ENCODE measurements at places on chromosomes 7 and 10.

GRCh38 chr7:1536743-1537534, 6.4 kb downstream of the MAFK start:
- peak; percentile 99 for DNase-seq

GRCh38 chr7:42910306-42910705, 1.6 kb downstream of the C7orf25 start:
- peak; percentile 58 for DNase-seq

DNA sequence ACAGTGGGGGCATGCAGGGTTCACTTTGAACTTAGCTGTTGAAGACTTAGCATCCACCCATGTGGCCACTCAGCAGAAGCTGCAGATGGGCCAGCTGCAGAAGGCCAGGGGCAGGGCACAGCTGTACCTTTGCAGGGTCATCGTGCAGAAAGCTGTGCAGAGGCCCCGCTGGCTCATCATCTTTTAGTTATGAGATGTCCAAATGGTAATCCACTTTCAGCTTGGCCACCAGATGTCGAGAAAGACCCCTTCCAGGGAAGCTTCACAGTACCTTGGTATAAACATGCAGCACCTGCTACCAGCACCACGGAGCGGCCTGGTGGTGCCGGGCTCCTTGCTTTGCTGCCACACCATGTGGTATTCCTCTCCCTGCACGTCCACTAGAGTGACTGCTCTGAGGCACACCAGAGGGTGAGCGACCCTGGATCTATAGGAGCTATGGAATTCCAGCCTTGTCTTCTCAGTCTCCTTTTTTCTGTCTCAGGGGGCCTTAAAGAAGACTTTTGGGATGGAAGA, 74.2 kb upstream of the LAMB4 start:
- no peak for DNase-seq

- DNase-seq: no peak
Observed at GRCh38 chr7:102842284-102842683, 70.5 kb upstream of the LRRC17 start.

DNA sequence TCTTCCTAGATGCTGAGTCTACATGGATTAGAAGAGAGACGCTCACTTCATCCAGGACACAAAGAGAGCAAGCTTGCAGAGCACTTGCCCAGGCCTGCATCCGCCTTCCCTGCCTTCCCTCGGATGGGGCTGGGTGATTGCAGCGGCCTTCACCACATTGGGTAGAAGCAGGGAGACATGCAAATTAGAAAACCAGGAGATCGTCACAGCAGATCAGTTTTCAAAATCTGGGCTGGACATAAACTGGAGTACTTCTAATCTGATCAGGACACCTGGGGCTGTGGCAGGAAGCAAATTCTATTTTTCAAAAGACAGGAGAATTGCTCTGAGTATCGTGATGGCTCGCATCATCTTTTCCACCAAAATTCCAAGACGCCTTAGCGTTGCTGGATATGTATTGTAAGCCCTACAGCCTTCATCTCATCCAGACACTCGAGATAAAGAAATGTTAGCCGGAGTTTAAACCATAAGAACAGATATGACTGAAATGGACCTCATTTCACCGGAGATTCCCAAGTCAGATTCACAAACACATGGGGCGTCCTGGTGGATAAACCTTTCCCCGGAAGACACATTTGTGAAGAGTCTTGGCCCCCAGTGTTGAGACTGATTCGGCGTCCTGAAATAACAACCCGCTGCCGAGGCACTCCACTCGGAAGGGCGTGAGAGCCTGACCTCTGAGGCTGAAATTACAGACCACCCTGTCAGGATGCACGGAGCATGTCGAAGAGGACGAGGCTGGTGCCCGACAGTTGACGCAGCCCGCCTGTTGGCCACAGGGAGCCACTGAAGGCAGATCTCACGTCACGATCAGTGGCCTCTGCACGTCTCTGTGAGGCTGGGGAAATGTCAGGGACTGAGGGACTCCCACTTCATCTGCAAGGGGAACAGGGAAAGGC, 91.2 kb upstream of the PARD3 start:
- no peak for DNase-seq

DNA sequence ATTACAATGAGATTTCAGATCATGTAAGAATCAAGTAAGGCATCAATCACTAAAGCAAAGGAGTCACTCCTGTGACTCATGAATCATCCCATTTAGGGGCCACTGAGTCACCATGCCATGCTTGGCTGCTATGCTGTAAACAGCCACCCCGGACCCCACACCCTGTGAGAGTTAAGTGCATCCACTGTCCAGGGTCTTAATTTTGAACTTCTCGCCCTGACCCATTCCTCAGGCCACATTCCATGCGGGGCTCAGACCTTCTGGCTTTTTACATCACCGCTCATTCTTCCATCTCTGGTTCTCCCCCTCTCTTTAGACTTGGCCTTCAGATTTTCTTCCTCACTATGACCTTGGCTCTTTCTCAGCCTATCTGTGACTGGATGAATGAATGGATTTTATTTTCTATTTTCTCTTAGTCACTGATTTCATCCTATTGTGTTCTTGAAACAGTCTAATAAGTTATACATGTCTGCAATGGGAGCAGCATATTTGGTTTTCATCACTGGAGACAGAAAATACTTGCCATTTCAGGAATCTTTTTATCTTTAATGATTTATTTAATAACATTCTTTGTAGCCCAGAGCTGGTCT, 239.6 kb downstream of the SKIDA1 start:
- peak; percentile 39 for DNase-seq

GRCh38 chr7:36161996-36162395, 8.9 kb downstream of the EEPD1 start:
- DNase-seq: no peak

DNA sequence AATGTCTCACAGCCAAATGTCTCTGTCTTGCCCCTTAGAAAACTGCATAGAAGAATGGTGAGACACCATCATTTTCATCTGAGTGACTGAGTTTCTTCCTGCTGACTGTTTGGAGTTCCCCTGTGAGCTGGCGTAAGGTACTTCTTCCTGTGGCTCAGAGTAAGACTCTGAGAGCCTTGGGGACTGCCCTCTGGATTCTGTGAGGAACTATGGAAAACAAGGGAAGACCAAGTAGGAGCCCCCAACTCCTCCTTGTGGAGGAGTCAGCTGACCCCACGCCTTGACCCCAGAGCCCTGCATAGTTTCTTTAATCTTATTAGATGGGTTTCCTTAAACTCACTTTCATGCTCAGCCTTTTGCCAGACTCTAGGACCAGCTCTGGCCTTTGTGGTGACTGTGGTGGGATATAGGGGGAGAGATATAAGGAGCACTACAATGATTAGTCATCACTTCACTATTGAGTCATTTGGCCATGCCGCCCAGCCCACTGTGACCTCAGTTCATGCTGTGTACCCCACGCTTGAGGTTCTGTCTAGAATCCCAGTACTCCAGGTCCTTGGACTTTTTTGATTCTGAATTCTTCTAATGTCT, 51.8 kb upstream of the FAM133B start:
- DNase-seq: peak; percentile 90

GRCh38 chr10:114852197-114852596, 30.6 kb downstream of the FHIP2A start:
- DNase-seq: no peak

- DNase-seq: peak; percentile 11
Observed at GRCh38 chr10:113435881-113436280, 117.0 kb upstream of the HABP2 start.

DNA sequence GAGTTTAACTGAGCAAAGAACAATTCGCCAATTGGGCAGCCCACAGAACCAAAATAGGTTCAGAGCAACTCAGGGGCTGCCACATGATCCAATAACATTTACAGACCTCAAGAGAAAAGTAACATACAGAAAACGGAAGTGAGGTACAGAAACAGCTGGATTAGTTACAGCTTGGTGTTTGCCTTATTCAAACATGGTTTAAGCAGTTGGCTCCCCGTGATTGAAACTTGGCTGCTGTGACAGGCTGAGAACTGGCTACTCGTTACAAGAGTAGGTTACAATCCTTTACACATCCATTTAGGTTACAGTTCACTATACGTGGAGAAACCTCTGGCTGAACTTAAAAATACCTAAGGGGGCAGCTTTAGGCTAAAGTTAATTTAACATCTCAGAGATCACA, 673.1 kb upstream of the PHF14 start:
- no peak for DNase-seq

DNA sequence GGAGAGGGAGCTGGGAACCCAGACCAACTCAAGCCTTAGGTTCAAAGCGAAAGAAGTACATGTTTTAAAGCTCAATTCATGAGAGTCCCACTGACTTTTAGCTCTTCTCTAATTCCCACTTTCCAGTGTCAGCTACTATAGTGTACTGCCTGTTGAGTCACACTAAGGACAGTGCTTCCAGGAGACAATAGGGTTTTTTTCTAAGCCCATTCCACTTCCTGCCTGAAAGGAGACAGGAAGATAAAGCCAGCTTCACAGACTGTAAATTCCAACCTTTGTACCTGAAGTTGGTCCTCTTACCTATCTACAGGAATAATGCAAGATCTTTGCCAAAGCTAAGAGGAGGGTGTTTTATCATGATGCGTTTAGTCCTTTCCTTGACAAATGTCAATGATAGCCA, 4.4 kb downstream of the MSRB2 start:
- peak; percentile 28 for DNase-seq

GRCh38 chr10:87739703-87740102, 78.3 kb downstream of the ATAD1 start:
- DNase-seq: no peak

DNA sequence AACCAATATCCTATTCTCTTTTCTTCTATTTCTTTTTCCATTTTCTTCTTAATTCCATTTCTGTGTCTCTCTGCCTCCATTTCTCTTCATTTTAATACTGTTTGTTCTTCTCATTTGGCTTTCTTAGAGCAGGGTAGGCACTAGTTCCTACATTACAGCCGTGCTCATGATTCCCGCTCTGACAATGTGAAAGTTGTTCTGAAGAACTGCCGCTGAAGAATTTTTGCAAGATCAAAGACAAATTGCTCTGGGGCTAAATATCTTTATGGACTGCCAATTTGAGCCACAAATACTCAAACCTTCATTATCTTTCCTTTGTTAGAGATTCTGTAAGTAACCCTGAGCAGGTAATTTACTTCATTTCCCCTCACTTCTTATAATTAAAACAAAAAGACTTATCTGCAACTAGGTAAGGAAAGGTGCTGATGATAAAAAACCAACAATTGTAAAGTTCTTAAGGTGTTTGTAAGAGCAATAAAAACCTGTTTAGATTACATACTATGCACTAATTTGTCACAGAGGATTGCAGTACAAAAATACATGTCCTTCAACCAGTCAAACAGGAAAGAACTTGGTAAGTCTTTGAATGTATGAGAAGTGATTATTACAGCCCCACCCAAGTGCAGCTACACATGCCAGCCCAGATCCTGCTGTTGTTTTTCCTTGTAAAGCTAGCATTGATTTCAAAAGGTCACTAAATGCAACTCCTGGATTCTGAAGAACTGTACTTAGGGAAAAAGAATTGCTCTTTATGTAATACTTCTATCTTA, 127.5 kb downstream of the COL28A1 start:
- no peak for DNase-seq

GRCh38 chr7:105164751-105165150, 150.7 kb downstream of the KMT2E start:
- no peak for DNase-seq

- DNase-seq: peak; percentile 29
Observed at GRCh38 chr10:92111336-92111939, 179.4 kb downstream of the CPEB3 start.

GRCh38 chr10:122189185-122189584, 81.9 kb upstream of the BTBD16 start:
- DNase-seq: no peak

DNA sequence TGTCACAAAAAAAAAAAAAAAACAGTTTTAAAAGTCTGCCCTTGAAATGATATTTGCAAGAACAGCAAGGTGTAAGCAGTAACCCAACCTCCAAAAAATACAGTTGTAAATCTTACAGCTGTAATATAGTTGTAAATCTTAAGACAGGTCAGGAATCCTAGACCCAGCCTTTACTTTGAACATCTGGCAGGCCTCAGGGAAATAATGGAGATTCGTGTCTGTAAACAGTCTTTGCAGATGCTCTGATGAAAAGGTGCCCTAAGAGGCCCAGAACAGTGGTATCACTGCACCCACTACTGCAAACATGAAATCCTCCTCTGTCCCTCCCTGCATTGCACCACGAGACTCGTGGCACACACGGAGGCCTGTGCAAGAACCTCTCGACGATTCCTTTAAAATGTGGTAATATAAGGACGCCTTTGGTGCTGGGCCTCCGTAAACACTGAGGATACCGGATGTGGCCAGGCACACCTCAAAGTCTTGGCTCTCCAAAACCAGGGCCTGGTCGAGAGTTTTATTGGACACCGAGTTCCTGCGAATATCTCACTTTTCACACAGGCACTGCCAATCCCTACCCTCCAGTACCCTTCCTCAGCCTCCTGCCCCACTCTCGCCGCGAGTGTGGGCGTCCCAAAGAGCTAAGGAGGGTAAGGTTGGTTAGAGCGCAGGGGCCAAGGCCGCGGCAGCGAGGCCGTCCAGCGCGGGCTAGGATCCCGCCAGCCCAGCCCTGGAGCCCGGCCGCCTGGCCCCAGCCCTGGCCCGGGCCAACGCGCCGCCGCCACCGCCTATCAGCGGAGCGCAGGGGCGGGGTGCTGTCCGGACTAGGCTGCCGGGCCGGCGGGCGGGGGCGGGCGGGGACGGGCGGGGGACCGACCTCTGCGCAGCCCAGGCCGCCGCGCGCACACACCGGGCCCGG, at the start of gene REEP3:
REEP3 (plus strand) TSS at position 902 of the 916 bp plus-strand sequence. CDS start 145 bp downstream, outside the sequence.
- DNase-seq: peak; percentile 76

DNA sequence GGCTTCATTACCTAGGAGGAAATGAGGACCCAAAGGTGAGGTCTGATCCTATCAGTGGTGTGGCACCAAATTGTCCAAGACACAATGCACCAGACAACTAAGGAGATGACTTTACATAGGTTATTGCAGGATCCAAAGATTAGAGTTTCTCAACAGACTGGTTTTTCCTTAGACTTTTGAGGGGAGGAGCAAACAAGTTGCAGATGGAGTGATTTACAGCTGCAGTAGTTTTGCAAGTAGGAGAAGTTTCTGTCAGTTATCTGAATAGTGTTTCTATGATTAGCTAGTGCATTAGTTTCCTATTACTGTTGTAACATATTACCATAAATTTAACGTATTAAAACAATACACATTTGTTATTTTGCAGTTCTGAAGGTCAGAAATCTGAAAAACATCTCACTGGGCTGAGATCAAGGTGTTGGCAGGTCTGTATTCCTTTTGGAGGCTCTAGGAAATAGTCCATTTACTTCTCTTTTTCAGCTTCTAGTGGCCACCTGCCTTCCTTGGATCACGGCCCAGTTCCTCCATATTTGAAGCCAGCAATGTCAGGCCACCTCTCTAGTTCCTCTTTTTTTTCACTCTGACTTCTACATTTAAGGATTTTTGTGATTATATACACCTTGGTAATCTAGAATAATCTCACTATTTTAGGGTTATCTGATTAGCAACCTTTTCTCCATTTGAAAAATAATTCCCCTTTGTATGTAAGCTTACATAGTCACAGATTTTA, 994.9 kb downstream of the REEP3 start:
- no peak for DNase-seq
